NCI-H1417 (cell line): ENCODE measurements at places on chromosomes 5 and 9.

DNA sequence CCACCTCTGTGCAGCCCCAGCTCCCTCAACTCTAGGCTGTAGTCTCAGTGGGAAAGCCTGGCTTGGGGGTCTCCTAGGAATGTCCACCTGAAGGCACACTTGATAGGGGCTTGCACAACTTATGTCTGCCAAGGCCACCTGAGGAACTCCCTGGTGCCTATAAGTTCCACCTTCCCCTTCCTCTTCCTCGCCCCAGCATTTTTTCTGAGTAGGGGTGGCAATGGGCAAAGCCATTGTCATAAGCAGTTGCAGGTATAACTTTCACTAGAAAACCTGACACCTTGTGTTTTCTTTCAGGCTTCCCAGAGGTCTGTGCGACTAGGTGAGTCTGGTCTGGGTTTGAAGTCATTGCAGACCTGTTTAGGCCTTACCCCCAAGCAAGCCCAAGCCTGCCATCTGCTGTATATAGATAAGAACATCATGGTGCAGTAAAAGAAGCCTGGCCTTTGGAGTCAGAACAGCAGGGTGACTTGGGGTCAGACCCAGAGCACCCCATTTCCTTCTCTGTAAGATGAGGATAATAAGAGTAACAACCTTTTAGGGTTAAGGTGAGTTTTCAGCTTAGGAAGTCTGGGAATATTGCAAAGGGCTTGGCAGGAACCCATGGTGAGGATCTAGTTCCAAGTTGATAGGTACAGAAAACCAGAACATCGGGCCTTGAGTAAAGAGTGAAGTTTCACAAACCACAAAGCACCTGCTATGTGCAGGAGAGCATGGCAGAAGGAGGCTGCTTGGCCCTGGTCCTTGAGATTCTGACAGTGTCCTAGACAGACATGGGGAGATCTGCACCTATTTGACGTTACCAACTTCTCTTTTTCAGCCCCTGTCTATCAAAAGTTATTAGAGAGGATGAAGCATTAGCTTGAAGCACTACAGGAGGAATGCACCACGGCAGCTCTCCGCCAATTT is 33.8 kb downstream of the TGFBI start:
- peak; percentile 21 for DNase-seq

- DNase-seq: no peak
Observed at GRCh38 chr5:170307575-170308465, 10.2 kb upstream of the LCP2 start.

GRCh38 chr5:37370550-37370863 is 399 bp downstream of the NUP155 start:
- no peak for DNase-seq

DNA sequence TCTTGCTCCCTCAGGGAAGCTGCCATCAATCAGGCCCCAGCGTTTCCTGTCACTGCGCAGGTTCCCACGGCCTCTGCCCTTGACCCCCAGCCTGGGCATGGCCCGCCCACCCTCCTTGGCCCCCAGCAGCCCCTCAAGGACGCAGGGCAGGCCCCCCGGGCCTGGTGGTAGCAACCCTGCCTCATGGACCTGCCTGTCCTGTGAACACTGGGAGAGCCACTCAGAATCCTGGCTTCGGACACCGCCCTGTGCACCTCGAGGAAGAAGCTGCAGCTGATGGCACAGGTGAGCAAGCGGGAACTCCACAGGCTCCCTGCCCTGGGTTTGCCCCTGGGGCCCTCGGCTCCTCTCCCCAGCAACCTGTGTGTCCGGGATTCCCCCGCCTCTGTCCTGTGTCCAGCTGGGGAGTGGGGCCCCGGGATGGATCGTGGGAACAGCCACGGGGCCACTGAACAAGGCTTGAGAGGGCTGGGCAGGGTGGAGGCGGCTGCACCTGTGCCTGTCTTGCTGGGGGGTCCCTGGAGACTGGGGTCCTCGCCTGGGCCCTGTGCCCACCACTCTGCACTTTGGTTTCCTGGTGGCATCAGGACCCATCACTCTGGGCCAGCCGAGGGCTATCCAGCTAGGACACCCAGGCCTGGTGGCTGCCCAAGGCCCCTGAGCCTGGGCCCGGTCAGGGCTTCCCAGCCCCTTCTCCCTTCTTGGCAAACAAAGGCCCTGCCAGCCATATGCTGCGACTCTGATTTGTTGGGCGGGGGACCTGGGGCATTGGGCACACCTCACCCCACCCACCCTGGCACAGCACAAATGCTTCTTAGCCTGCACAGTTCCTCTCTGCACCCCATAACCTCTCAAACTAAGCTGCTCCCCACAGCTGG is 33.5 kb upstream of the EGFL7 start:
- DNase-seq: no peak

GRCh38 chr5:72597456-72597948 is 90.3 kb upstream of the ZNF366 start:
- no peak for DNase-seq

- no peak for DNase-seq
Observed at GRCh38 chr5:150411245-150411979, 1.3 kb downstream of the CD74 start.

GRCh38 chr9:34984049-34984448 is 5.5 kb upstream of the DNAJB5 start:
- no peak for DNase-seq

- DNase-seq: no peak
Observed at GRCh38 chr5:17182494-17182893, 34.9 kb upstream of the BASP1 start.

DNA sequence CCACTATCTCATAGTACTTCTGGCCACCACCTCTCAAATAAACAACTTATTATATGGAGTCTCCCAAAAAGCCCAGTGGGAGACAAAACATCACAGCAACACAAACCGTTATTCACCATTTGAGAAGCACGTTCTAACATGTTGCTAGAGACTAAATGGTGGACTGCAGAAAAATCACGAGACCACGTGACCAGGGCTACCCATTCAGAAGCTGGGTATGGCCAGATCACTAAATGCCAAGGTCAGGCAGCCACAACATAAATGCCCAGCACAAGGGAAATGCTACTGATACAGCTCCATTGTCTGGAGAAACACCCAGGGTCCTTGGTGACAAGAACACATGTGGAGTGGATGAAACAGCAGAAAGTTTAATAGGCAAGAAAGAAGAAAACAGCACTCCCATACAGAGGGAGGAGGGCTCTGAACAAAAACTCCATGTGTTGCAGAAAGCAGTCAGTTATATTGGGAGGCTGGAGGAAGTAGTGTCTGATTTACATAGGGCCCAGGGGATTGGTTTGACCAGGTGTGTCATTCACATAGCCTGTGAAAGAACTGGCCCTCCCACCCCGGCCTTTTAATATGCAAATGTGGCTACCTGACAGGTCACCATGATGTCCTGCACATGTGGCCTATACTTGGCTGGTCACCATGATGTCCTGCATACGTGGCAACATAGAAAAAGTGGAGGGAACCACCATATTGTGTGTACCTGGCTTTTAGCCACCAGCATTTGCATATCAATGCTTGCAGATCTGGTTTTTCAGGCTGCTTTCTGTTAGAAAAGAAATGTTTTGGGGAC is 97.2 kb downstream of the TRIM36 start:
- no peak for DNase-seq

DNA sequence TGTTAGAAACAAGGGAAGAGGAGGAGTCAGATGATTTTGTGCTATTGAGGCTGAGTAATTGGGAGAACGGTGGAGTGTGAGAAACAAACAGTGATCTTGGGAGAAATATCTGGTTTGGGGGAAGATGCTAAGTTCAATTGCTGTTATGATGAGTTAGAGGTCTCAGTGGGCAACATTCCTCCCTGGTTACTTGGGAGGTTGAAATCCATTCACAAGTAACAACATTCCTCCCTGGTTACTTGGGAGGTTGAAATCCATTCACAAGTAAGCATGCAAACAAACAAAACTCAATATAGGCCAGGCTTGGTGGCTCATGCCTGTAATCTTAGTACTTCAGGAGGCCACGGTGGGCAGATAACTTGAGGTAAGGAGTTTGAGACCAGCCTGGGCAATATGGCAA is 38.7 kb downstream of the AGXT2 start:
- DNase-seq: no peak

DNA sequence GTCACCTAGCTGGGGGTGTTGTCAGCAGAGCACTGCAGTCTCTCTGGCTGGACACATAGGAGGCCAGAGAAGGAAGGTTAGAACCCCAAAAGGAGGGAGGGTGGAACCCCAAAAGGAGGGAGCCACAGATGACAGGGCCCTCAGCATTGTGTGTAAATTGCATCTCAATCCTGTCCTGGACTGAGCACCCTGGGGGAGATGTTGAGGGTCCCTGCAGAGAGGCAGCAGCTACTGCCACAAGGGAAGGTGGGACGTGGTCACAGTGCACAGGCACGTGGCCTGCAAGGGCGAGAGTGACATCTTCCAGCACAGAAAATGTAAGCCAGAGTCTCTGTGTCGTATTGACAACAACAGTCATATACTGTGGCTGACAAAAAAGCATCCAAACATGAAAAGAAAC is 36.5 kb upstream of the CEP72 start:
- DNase-seq: no peak

DNA sequence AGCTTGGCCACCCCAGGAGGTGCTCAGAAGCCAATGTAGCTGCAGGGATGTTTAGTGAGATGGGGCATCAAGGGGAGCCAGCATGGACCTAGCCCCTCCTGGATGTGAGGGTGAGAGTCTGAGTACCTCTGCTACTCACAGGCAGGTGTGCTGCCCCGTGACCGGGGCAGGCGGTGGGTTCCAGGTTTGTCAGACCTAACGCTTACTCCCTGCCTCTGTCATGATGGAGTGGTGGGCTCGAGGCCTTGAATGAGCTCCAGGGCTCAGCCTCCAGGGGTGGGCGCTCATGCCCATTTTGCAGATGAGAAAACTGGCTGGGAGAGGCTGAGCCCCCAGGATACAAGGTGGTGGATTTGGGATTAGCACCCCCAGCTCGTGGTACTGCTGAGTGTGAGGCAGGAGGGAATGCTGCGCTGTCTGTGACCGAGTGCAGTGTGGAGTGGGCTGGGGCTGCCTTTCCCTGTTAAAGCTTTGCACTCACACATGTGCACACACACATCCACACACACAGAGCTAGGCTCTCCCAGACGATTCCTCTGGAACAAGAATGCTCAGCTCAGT is 1.5 kb downstream of the RXRA start:
- no peak for DNase-seq
